ENCODE measurements at places on chromosomes 1 and 21.

DNA sequence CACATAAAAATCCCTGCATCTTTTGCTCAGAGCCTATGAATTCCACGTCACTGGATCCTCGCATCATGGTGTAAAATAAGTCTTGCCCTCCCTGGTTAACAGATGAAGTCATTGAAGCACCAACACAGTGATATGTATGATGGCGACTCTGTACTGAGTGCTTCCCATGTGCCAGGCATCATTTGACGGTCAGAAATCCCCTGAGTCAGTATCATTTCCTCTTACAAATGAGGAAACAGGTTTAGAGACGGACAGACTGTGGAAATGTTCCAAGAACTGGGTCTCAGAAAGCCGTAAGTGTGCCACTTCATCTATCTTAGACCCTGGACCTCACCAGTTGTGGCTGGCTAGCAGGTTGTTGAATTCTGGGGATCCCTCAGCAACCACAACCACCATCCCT lies 5.1 kb upstream of the OLFML2B start:
- no peak for DNase-seq

DNA sequence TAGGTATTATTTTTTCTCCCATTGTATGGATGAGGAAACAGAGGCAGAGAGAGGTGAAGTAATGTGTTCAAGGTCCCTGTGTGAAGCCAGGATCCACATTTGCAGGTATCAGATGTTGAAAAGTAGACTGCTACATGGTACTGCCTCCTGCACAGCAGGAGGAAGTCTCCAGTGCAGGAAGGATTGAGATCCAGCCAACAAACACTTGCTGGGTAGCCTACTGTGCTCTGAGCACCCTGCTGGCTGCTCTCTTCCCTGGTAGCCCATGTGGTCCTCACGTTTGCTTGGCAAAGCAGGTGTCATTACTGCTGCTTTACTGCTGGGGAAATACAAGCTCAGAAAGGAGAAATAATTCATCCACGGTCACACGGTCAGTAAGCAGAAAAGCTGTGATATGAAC lies 21.3 kb upstream of the GRIK3 start:
- no peak for DNase-seq

DNA sequence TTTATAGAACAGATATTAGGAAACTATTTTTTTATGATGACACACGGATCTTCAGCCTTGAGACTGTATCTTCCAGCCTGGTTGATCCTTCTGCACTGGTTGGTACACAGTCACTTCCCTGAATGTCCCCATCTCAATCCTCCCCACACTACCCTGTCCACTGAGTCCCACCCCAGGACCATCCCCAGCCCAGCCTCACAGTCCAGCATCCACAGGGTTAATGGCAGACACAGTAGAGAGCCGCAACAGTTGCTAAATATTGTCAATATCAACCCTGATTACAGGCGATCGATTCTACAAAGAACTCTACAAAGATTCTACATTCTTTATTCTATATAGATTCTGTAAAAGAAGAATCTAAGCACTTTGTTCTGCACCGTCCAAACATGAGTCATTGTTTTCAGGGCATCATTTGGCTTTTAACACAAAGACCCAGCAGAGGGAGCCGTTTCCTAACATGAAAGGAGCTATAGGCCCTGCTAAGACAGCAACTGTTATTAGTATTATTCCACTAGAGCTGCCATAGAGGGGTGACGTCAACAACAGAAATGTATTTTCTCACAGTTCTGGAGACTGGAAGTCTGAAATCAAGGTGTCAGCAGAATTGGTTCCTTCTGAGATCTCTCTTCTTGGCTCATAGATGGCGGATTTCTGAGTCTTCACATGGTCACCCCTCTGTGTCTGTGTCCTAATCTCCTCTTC lies 30.1 kb upstream of the IFNAR2 start:
- DNase-seq: peak; percentile 88

DNA sequence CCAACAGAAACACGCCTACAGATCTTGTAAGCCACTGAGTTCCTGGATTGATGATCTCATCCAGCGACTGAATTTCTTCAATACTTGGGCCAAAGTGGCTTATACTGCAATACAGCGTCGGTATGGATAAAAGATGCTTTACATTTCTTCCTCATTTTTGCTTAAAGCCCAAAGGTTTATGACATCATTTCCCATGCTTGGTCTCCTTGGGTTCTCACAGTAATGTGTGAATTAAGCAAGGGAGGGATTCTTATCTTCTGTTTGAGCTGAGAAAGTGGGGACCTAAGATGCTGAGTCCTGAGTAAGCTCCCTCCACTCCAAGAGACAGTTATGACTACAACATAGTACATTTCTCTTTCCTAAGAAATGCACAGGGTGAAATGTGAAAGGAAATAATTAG lies 39.5 kb downstream of the LBR start:
- DNase-seq: no peak

DNA sequence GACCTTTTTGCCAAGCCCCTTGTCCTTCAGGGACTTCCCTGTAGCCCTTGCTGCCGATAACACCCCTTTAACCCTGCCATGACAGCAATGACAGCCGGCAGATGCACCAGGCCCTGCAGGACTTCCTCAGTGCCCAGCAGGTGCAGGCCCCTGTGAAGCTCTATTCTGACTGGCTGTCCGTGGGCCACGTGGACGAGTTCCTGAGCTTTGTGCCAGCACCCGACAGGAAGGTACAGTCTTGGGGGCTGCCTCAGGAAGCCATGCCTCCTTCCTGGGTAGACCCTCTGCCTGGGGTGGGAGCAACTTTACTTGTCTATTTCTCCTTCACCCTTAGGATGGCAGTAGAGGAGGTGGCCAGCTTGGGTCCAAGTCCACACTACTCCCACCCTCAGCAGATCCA lies 16.1 kb upstream of the PADI6 start:
- no peak for DNase-seq

DNA sequence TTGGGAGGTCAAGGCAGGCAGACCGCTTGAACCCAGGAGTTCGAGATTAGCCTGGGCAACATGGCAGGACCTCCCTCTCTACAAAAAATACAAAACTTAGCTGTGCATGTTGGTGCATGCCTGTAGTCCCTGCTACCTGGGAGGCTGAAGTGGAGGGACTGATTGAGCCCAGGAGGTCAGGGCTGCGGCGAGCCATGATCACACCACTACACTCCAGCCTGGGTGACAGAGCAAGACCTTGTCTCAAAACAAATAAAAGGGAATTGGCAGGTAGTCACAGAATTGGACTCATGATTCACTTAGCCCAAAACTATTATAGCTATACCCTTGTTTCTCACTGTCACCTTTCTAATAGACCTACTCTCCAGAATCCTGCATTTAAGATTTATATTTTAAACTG lies 5.5 kb downstream of the TADA1 start:
- no peak for DNase-seq

DNA sequence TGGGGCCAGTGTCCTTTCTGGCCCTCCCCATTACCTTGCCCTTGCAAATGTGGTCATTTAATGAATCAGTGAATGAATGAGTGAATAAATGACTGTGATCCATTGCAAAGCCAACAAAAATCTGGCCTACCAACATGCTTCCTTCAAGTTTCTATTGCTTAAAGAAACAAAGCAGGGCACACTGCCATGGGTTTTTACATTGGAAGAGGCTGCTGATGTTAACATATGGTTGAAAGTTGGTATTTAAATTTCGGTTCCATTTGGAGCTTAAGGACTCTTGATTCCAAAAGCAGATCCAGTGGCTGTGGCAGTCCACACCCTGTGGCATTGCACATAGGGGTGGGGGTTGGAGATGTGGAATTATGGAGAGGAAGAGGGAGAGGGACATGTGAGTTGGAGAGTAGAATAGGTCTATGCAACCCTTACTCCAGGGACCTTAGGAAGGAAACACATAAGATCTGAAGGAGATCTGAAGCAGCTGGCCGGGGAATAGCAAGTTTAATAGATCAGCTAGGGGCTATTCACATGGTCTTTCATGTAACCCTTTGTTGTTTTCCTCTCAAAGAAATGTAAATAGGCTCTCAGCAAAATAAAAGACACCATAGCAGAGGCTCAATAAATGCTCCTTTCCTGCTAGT lies 7.2 kb downstream of the ABCA4 start:
- no peak for DNase-seq

DNA sequence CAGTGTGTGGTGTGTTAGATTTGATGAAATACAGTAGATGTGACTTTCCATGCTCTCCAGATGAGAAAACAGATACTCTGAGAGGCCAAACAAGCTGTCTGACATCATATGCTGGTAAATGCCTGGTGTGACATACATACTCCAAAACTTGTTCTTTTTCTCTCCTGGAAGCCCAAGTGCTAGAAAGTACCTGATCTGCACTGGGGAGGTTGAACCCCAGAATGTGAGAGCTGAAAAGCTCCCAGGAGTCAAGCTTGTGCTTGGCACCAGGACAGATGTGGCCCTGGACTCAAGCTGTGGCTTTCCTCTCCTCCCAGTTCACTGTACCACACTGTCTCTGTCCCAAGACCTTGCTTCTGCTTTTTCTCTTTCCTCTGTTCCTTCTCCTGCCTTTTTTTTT lies 389.0 kb upstream of the USP24 start:
- no peak for DNase-seq

- DNase-seq: peak; percentile 62
Observed at GRCh38 chr1:84689514-84690396, 506 bp downstream of the SSX2IP start.

DNA sequence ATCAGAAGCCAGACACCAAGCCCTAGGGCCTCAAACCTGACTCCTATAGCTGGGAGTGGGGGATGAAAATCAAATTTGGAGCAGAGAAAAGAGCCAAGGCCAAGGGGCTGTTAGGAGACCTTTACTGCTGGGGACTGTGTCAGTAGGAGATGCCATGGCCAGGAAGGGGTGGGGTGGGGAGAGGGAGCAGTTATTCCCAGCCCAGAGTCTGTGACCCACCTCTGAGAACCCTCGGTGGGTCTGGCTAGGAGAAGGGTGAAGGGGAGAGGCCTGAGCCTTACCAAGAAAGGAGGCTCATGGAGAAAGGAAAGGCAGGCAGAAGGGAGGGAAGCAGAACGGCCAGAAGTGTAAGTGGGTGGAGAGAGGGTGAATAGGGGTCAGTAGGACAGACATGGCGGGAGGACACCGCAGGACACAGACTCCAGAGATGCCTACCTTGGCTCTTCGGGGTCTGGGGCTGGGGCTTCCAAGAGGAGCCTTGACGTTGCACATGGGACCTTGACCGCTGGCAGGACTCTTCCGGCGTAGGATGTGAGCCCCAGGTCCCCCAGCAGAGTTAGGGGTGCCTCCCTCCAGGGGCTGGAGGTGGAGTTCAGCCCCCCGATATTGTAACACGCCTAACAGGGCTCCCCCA lies 1.2 kb downstream of the ADAMTS4 start:
- no peak for DNase-seq

GRCh38 chr1:17789926-17790325 lies 34.8 kb downstream of the ACTL8 start:
- DNase-seq: no peak

DNA sequence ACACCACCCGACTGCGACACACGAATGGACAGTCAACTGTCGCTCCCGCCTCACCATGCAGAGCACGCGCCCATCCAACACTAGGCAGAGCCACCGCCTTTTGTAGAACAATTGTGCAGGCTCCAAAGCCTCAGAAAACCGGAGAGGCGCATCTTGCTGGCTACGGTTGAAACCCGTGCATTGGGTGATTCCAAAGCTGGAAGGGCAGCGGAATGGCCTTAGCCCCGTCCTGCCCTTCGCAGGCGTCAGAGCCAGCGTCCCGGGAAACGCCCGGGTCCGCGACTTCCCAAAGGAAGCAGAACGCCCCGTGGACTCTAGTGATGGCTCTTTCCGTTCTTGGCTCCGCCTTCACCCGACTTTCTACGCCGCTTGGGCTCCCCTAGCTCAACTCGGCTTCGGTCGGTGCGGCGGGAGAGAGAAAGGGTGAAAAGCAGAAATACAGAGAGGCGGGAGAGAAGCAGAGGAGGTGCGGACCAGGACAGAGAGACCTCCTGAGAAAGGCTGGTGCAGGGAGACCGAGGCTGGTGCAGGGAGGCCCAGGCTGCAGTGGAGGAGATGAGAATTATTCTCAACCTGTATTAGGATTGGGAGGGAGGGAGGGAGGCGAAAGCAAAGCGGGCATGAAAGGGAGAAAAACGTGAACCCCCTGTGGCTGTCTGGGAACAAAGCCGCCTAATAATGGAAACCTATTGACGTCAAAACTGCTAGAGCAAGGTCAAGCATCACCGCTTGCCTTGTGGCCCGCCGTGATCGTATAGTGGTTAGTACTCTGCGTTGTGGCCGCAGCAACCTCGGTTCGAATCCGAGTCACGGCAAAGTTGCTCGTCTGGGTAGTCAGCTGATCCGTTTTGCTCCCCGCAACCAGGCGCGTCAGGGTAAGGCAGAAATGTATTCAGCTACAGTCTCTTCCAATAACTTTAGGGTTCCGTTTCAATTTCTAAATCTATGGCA lies 99.5 kb downstream of the PRKAB2 start:
- no peak for DNase-seq

DNA sequence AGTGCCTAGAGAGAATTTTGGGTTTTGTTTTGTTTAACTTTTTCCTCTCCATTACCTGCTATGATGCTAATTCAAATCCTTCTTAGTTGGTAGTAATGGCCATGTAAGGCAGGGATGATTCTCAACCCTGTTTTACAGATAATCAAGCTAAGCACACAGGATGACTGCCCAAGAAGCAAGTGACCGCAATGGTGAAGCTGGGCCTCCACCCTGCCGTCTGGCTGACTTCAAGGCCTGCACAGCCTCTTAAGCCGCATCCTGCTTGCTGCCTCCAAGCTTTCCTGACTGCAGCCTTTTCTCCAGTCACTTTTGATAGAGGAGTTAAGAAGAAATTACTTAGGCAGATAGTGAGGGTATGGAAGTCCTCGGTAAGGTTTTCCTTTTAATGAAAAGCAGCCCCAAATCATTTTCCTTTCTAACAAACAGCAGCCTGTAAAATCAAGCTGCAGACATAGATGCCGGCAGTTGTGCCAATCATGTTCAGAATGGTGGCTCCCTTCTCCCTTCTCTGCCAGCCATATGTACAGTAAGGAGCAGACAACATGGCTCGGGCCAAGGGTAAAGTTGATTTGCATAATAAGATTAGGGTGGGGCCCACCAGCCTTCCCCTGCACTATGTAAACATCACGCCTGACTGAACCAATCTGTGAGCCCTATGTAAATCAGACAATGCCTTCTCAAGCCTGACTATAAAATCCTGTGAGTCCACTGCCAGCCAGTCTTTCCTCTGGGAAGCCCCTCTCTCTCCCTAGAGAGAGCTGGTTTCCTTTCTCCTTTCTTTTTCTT lies 8.8 kb upstream of the CTBS start:
- no peak for DNase-seq

DNA sequence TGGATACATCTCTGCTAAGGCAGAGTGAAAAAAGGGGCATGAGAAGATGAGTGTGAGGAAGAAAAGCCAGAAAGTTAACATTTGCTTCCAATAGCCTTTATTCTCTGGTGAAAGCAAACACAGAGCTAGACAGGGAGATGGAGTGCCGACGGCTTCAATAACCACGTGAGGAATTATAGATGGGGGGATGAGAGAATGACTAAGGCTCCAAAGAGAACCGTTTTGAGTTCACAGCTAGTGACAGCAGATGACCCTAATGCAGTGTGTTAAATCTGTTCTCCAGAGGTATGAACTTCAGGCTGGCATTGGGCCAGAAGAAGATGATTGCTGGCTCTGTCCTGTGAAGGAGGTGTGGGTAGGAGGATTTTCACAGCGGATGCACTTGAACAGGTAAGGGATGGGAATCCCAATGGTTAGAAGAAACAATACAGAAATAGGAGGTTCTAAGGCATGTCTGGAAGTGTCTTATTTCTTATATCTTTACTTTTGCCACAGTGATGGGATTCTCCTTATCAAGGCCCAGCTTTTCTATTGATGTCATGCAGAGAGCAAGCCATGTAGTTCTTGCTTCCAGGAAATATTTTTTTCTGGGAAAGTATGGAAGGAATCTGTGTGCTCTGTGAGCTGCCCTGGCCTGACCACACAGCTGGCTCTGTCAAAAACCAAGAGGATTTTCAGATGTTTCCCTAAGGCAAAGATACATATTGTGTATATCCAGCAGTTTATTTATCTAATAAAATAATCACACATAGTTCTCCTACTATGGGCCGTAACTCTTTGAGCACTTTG lies 573.8 kb downstream of the LTN1 start:
- no peak for DNase-seq

Data from right atrium auricular region (tissue), 2 donors.